ENCODE measurements at places on chromosomes 13 and 19. TPM values are rescaled to one million over a fixed set of nuclear protein-coding genes. Genes with fewer than 3 reads are reported as not detected.

The NPAS1 gene
- 3.6 TPM for total RNA-seq

- DNase-seq: no peak
Measured at GRCh38 chr19:13670846-13671245, 93.5 kb upstream of the MRI1 start.

GRCh38 chr19:49798574-49798973 is 14.5 kb downstream of the FUZ start:
- no peak for DNase-seq

DNA sequence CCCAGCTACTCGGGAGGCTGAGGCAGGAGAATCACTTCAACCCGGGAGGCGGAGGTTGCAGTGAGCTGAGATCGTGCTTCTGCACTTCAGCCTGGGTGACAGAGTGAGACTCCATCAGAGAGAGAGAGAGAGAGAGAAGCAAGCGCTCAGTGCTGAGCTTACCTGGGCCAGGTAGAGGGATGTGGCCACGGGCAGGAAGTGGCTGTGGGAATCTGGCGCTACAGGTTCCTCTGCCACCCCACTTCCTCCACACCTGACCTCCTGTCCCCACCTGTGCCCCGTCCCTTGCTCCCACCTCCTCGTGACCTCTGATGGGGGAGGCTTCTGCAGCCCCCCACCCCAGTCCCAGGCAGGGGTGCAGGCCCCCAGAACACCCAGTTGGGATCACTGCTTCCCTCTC is 1.0 kb upstream of the NCCRP1 start:
- no peak for DNase-seq

The ZNF223 gene
- 3.5 TPM for total RNA-seq

- DNase-seq: no peak
Measured at GRCh38 chr13:98466634-98467236, 110.2 kb downstream of the STK24 start.

Data from astrocyte (in vitro differentiated cells and primary cell).